T follicular helper cell (primary cell): ENCODE measurements at places on chromosomes 2 and 18.
A peak's percentile ranks its signal among the peaks of the same experiment; 100 is the strongest.

- no peak for DNase-seq
These were observed 26.2 kb upstream of the SPOPL start for GRCh38 chr2:138475277-138475776.

- DNase-seq: no peak
These were observed 389.3 kb downstream of the IRS1 start for GRCh38 chr2:226410247-226410835.

GRCh38 chr2:10544252-10544651, 96.1 kb upstream of the ODC1 start:
- no peak for DNase-seq

GRCh38 chr2:185567940-185568339, 170.7 kb upstream of the FSIP2 start:
- DNase-seq: no peak

DNA sequence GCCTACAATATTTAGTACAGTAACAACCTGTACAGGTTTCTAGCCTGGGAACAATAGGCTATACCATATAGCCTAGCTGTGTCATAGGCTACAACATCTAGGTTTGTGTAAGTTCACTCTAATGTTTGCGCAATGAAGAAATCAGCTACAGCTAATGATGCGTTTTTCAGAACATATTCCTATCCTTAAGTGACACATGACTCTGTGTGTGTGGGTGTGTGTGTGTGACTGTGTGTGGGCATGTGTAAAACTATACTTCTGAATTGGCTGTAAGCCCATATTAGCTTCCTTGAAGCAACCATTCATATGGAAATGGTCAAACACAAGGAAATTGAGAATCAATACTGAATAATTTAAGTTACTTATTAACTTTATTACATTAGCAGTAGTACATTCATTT, 120.8 kb upstream of the SULT1C3 start:
- DNase-seq: no peak

DNA sequence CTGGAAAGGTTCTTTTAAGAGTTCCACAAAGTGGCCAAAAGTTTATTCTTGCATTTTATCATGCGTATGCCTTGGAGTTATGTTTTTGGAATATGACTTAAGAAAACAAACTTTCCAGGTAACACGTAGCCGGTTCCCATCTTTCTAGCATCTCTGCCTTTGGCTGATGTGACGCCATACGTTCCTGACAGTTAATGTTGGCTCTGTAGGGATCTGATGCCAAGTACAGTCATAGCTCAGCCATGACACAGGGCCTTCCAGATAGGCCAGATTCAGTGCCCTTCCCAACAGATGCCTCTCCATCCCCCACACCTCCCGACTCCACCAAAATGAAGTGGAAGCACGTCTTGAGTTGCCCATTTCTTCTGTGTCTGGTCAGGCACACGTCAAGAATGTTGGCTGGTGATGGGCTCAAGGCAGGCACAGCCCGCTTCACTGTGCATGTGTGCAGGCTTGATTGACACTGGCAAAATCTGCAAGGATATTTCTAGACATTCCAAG, 51.0 kb upstream of the THOC1 start:
- no peak for DNase-seq

DNA sequence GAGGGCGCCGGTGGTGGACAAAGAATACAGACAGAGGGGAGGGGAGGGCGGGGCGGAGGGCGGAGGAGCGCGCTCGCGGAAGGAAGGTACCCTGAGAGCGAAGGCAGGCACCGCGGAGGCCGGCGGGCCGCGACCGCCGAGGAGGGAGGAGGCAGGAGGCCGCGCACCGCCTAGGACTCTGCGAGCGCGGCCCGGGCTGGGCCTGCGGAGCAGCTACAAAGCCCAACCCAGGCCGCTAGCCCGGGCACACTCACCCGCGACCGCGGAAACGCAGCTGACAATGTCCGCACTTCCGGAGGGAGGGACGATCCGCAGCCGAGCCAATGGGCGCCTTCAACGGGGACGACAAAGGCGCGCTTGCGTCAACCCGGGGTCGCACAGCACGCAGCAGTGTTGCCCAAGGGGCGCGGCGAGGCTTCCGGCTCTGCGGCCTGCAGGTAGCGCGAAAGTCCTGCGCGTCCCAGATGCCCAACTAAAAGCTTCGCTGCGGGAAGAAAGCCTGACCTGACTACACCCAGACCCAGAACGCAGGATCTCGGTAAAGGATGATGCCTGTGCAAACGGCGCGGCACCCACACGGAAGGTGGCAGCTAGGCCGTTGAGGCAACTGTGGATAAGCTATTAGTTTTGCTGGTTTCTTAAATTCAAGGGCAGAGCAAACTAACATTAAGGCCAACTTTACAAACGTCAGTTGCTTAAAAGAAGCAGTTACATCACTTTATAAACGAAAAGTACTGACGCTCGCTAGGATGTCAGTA, at the start of gene C18orf32:
Gene C18orf32, minus strand, starts transcription at position 282 of the 758 bp plus-strand sequence. CDS start 3,486 bp downstream, outside the sequence.
- peak; percentile 86 for DNase-seq

- no peak for DNase-seq
These were observed 1103.4 kb downstream of the TSN start for GRCh38 chr2:122858813-122859212.

GRCh38 chr2:174026122-174026845, 61.1 kb upstream of the SP3 start:
- no peak for DNase-seq

GRCh38 chr2:209425471-209426071, 1.7 kb downstream of the MAP2 start:
- DNase-seq: no peak

DNA sequence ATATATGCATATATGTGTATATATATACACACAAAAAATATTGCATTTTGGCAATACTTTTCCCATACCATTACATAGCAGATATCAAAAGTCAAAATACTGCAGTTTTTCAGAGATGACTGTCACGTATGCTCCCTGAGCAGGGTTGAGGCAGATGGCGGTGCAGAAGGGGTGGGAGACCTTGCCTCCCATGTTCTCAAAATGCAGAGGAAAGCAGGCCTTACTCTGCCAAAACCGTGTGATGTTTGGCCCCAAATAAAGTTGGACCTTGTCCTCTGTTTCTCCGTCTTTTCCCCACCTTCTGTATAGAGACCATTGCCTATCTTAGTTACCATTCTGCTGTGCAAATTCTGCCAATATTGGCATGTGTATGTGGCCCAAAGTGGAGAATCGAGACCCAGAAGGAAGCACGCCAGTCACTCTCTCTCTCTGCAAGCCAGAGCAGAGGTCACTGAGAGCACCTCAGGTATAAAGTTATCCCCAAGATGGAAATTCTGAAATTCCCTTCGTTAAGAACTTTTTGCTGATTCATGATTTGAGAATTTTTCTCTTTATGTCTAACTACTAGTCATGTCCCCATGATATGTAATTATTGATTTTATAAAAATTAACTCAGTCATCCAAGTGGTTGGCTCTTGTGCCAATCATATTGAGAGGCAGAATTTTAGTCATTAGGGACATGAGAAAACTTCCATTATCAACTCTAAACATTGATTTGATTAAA, 898.8 kb downstream of the EPHA4 start:
- no peak for DNase-seq

DNA sequence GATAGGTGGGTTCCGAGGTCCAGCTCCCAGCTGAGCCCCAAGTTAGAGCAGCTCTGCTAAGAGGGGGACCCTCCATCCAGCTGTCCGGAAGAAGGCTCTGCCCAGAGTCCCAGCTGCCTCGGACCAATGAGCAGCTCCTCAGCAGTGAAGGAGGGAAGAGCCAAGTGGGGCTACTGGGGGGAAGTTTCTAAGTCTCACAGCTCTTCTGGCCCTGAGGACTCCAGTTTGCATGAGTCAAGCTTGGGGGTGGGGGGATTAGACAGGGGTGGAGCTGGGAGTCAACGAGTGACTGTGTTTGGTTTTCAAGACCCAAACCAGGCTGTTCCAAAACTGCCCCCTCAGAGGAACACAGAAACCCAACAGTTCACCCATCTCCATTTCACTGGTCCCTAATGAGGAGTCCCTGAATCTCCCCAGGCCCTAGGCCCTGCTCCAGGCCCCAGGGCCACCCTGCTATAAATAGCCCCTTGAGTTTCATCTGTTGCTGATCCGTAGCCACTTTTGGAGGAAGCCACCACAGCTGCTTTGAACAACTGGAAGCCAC, 100.9 kb downstream of the TNS1 start:
- DNase-seq: no peak

DNA sequence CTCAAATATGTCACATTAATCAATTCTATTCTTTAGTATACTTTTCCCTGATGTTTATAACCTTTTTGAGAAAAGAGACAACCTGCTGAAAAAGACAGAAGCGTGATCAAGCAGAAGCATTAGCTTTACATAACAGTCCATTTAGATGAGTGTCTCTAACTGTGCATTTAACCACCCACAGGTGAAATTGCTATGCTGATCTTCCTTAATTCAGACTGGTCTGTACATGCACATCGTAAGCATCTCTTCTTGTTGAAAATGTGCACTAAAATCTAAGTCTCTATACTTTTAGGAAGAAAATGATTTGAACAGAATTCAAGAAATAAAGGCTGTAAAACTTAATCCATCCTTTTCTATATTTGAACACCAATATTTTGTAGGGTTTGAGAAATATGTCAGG, 794.4 kb upstream of the FSHR start:
- no peak for DNase-seq

DNA sequence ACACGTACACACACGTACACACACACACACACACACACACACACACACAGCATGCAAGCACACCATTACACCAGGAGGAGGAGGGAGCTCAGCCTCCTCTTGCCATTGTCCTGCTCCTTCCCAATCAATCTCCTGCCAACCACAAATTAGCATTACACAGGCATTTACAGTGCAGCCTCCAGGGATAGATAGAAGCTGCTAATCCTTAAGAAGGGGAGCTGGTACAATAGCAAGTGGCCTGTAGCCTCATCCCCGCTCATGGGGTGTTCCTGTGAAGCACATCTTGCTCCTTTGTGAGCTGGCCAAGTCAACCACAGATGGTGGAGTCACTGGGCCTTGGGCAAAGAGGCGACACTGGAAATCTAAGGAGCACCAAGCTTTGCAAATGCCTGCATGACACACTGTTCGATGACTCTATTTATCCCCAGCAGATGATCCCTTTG, 110.3 kb upstream of the PKDCC start:
- DNase-seq: no peak

DNA sequence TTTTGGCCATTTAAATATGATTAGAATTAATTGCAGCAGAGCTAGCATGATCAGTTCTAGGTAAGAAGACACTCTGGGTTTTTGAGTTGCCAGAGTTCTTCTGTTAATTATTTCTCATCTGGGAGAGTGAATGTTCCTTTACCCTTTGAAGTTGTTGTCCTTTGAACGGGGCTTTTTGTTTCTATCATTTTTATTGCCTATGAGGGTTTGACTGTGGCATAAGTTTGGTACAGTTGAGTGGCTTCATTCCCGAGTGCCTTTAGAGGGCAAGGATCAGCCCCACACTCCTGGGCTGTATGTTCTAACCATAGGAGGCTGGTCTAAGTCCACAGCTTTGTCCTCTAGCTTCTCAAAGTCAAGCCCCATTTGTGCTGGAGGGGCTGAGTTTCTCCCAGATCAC, 804.3 kb downstream of the KCNJ3 start:
- DNase-seq: no peak

- DNase-seq: no peak
These were observed 119.6 kb downstream of the FEZ2 start for GRCh38 chr2:36478332-36478738.

DNA sequence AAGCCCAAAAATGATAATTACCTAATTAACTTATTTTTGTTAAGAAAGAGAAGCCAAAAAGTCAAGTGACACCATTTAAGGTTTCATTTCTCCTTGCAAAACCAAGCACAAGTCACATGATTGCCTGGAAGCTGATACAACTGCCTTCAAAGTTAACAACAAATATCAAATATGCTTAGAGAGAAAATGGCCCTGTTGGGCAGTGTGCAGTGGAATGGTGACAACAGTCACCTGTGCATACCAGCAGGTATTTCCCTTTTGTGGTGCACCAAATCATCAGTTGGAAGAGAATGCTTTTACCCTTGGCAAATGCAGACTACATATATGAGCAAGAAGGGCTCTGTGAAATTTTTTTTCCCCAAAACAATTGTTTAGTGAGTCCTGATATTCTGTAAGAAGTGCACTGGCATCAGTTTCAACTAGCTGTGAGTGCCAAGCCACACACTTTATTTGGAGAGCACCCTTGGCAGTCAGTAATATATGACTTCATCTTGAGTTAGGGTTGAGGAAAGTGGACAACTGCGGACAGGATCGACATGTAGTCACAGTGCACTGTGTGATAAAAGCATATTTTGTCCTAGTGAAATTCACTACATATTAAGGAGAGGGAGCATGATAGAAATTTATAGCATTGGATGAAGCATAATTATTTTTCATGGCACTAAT, 74.9 kb upstream of the DOCK10 start:
- DNase-seq: no peak

GRCh38 chr2:222561817-222562645, 93.9 kb downstream of the FARSB start:
- peak; percentile 13 for DNase-seq

DNA sequence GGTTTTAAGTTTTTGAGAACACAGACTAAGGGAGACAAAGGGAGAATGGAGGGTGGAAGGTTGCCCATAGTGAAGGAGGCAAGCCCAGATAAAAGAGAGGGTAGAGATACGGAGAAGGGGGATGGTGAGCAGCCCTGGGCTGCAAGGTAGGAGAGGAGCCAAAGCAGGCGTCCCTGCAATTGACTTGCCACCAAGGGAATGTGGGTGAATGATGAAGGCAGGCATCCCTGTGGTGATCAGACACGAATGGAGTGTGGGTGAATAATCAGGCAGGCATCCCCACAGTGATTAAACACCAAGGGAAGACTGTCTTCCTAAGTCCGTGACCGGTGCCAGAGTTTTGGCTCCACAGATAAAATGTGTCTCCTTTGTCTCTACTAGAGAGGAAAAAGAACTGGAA, 16.5 kb upstream of the ALPK2 start:
- DNase-seq: no peak

GRCh38 chr2:50196775-50197480, 835.0 kb downstream of the NRXN1 start:
- no peak for DNase-seq

- DNase-seq: no peak
These were observed 103.5 kb downstream of the MSH2 start for GRCh38 chr2:47506436-47506835.

DNA sequence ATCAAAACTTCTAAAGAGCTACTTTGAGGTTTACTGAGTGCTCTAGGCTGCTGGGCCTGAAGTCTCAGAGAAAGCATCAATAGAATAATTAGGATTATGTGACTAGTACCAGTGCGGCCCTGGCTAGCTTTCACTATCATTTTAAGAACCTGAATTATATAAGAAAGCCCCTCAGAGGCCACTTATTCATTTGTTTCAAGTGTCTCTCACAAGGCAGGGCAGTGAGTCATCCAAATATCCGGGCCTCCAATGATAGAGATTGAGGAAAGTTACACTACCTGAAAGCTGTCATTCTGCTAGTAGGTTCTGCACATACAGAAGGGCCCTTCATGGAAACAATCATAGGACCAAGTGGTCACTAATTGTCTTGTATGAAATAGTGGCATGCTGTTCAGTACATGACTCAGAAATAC, 193.1 kb downstream of the L3MBTL4 start:
- no peak for DNase-seq
